ENCODE measurements at places on chromosomes 11 and 22.

DNA sequence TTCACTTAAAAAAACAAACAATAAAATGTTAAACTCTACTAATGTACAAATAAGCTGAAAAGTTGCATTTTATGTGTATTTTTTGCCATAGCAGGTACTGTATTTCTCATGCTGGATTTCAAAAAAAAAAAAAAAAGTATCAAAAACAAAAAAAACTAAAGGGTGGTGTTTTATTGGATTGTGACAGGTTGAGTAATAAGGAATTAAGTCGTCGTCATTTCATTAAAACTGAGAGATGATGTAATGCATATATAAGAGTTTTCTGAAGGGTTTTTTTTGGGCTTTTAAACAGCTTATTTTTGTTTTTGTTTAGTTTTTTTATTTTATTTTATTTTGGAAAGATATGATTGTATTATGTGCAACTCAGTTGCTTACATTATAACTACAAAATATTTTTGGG lies 10.9 kb upstream of the ADSL start:
- no peak for DNase-seq

DNA sequence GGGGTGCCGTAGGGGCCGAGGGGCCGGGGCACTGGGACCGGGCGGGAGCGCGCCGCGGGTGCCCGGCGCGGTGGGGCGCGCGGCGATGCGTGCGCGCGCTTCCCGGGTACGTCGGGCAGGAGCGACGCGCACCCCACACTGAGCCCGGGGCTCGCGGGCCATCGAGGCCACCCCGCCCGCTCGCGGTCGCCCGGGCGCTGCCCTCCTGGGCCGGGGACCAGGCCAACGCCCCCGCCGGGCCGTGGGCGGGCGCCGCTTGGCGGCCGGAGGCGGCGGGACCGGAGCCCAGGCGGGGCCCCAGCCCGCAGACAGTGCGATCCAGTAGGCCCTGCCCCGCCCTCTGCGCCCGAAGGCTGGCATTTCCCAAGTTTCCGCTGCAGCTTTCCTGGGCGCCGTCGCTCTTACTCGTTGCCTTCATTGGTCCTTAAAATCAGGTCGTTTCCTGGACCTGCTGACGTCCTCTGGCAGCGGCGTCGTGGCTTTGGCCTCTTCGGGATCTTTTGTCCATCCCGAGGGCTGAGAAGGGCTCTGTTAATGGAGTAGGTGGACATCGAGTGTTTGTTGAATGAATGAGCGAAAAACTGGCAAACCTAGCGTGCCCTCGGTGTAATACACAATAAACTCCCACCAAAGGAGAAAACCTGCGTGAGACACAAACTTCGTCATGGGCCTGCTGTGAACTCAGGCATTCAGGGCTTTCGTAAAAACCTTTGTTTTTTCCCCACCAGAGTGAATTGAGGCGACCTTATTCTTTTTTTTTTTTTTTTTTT lies 638 bp downstream of the PARVA start:
- no peak for DNase-seq

DNA sequence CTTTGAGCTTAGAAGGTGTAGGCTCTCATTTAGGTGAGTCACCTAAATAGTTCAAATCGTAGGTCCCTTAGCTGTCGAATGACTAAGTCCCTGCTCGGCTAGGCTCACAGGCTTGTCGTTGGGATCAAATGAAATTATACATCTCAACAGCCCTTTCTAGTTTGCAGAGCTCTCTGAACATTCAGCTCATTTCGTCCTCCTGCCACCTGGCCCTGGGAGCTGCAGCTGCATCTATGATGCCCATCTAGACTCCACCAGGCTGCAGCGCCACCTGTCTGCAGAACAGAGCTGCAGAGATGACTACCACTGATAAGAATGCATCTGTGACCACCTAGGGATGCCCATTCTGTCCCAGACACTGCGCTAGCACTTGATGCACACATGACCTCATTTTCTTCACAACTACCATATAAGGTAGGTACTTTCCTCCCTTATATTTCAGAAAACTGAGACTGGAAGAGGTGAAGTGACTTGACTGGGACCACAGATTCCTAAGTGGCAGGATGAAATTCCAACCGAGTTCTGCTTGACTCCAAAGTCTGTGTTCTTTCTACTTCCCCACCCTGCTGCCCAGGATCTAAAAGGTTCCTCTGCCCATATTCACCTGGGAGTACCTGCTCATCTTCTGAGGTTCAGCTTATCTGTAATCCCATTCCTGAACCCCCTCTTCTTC lies 141.1 kb upstream of the NARS2 start:
- DNase-seq = peak; percentile 17

DNA sequence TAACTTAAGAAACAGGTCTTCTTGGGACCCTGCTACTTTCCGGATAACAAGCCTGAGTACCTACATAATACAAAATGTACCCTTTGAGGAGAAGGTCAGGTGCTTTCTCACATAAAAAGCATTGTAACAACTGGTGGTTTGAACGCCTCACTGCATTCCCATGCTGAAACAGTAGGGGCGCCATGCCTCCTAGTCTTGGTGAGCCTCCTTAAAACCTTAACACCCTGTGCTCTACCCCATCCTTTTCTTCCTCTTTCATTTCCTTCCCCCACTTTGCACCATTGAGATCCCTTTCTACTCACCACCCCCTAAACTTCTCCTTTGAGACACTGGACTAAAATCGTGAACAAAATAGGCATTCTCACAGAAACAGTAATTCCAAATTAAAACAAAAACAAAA lies 729.3 kb downstream of the NTM start:
- DNase-seq = peak; percentile 1
